Activated T-cell treated with anti-CD3 and anti-CD28 coated beads, Interleukin-2, amount 50 U/mL, for 72 hours (primary cell): ENCODE measurements at places on chromosomes 2 and 18.

GRCh38 chr2:15127301-15127700, 433.8 kb downstream of the NBAS start:
- DNase-seq = no peak

DNA sequence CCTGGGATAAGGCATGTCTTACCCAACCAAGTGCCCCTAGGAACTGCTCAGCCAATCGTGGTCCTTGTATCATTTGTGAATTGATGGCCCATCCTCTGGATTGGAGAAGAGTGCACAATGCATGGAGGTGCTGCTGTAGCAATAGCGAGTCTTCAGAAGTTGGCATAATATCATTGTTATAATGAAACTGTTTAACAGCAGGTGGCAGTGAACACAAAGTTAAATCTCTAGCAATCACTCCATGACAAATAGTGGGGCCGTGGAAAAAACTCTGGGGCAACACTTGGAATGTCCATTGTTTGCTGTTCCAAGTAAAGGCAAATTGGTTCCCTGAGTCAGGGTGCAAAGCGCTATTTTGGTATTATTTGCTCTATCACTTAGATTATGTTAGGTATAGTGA, 11.4 kb downstream of the REG1A start:
- no peak for DNase-seq

DNA sequence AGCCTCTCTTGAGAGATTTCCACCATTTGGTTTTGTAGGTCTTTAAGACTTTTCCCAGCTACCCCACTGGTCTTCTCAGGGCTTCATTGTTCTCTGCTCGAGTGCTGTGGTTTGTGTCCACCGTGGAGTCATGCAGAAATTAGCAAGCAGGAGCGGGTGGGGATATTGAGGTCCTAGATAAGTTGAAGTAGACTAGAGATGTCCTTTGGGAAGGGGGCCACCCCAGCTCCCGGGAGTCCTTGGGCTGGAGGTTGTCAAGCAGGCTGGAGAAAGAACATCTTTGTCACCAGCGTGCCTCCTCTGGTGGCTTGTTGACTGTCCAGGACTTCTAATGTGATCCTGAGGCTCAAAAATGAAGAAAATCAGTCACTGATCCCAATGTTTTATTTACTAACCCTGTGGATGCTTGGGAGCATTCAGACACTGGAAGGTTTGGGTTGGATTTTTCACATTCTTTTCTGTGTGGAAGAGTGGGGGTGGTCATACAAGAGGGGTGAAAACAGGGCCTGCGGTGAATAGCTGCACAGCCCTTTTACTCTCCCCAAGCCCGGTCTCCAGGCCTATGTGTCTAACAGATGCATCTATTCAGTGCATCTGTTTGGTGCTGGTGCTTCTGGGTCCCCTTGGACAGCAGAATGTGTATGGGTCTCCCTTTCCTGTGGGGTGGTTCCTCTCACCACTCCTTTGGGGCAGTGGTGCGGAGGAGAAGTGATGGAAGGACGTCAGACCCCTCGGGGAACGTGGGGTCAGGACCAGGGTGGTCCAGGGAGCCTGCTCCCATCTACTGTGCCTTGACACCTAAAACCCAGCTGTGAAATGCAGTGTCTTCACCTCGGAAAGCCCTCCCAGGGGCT, 208.1 kb downstream of the KLHL29 start:
- no peak for DNase-seq

- no peak for DNase-seq
Measured at GRCh38 chr2:49260979-49261538, 106.7 kb upstream of the FSHR start.

DNA sequence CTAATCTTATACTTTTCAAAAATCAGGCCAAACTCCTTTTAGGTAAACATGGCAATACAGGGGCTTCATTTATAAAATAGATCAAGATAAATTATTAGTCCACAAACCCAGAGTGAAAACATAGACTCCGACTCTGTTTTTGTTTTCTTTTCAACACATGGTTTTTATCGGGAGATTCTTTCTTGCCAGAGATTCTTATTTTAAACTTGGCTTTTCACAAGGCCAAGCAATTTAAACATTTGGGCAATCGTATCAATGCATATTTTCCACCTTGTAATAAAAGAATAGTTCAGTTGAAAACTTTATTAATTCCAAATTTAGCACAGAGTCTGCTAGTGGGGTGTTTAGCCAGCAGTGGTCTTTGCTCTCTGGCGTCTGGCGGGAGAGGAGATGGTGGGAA, 71.9 kb downstream of the SOX11 start:
- DNase-seq = no peak

DNA sequence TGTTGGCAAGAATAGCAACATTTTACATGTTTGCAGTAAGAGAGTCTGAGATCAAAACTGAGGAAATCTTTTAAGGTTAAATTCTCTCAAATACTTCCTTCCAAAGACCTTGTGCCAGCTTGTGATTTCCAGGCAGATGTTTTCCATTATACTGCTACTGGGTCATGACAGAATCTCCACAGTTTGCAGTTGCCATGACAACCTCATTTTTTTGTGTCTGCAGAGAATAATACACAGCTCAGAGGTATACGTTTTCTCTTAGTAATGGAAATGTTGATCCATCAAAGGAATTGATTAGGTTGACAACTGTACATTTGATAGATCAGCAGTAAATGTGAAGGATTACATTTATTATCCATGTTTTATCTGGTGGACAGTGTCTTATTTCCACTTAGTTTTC, 29.1 kb upstream of the CSRNP3 start:
- no peak for DNase-seq

DNA sequence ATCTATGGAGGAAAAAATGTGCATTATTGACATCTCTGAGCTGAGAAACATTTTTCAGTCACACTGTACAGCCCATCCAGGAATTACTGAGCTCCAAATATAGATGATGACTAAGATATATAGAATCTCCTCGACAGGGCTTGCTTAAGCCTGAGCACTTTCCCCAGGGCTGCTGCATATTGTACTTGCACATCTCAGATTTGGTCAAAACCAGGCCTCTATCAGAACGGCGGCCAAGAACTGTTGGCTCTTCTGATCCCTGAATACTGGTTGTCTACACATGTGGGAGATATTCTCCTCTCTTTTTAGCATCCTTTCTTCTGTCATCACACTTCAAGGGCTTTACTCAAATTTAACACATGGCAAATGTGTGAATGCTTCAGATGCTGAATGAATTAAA, 201.5 kb upstream of the SLC35G4 start:
- DNase-seq = no peak
